Stomach (tissue), 19 donors: ENCODE measurements at places on chromosomes 3 and 15. TPM values are rescaled to one million over a fixed set of nuclear protein-coding genes. Genes with fewer than 3 reads are reported as not detected.
A peak's percentile ranks its signal among the peaks of the same experiment; 100 is the strongest.

Gene TIGIT
- total RNA-seq, result 1.1 TPM

DNA sequence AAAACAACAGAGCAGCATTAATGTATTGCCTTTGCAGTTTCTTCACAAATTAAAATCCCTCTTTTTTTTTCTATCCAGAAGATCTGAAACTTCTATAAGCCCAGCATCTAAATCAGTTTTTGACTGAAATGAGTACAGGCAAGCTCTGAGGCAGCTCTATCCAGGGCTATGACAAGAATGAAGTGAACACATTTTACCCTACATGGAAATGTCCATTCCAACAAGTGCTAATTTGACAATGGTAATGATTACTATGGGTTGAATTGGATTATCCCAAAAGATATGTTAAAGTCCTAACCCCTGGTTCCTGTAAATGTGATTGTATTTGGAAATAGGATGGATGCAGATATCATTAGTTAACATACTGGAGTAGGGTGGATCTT, 115.7 kb downstream of the RPL22L1 start:
- no peak for DNase-seq

Gene PPM1L
- total RNA-seq, result 43.2 TPM

- peak; percentile 95 for DNase-seq
Measured at GRCh38 chr3:160754855-160755747, 930 bp upstream of the PPM1L start.

DNA sequence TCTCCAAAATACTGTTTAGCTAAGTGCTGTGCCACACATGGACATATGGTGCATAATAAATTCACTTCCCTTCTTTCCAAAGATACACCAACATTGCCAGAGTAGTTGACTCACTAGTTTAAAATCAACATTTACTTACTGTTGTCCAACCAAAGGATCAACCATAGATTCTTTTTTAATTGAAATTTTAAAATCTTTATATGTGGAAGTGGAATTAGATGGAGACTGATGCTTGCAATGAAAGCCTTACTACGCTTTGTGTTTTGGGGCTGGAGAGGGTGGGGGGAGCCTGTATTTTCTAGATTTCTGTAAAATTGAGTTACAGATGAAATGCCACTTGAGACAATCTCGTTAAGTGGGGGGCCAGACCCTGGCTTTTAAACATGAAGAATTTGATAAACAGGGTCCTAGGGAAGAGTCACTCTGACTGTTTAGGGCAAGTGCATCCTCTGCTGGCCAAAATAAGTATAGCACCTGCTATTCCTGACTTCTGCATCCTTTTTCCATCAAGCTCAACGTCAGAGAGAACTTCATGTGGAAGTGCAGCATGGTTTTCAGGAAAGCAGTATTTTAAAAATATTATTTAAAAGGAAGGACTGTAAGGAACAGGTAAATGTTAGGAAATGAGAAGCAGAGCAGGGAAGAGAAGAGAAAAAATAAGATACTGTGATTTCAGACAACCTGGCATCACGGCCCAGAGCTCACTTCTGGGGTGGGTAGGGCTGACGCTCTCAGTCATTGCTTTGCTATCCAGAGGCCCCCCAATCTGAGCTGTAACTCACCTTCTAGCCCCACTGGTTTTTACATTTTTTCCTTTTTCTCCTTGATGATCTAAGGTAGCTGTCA, 76.7 kb downstream of the BOC start:
- no peak for DNase-seq

Gene LDHAL6B
- not detected for total RNA-seq

GRCh38 chr3:181458857-181459256, 252.9 kb upstream of the SOX2 start:
- peak; percentile 26 for DNase-seq

GRCh38 chr15:48643206-48643605, 2.3 kb downstream of the FBN1 start:
- no peak for DNase-seq
